Stimulated activated CD4-positive, alpha-beta T cell treated with anti-CD3 and anti-CD28 coated beads, TNF-alpha, amount 100 ng/mL, for 1 hour (primary cell): ENCODE measurements at places on chromosomes 11 and 22.
A peak's percentile ranks its signal among the peaks of the same experiment; 100 is the strongest.

DNA sequence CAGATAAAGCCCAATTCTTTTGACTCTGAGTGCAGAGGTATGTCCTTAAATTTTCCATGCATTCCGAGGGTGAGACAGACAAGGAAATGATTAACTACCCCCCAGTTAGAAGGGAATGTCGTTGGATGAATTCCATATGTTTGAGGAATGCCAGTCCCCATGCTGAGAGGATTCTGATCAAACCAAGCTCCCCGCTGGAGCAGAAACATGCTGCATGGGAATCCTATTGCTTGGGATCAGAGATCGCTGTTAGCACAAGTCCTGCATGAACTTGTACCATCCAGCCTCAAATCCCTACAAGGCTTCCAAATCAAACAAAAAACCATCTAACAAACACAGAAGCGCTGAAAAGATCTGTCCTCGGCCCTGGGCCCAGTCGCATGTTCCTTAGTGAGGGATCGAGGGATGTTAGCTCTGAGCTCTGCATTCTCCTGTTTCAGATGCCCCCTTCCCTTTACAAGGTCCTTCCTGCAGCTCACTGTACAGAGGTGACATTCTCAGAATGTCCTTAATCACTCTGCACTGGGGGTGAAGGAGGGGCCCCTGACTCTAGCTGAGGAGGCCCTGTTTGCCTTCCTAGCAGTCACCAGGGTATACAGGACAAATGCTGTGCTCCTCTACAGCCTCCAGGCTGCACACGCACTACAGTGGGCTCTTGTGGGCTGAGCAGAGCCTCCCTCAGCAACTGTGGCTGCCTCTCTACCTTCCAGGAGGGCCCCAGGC, 353.4 kb downstream of the TENM4 start:
- no peak for DNase-seq

DNA sequence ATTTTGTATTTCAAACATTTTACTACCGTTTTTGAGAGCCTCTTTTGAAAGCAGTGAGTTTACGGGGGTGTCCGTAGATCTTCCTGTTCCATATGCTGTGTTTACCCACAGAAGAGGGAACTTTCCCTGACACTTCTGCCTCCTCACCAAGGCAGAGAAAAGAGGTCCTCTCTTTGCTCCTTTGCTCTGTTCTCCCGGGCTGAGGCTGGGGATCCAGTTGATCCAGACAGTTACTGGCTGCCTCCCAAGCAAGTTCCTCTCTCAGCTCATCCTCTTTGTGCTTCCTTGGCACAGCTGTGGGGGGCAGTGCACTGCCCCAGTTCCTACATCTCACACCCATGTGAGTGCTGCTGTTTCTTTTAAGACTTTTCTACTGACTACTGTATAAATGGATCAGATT, 813.7 kb downstream of the NTM start:
- no peak for DNase-seq

GRCh38 chr11:120316880-120317688, 8.0 kb upstream of the TLCD5 start:
- DNase-seq, result no peak

- DNase-seq, result no peak
Measured at GRCh38 chr11:72738199-72739141, 13.7 kb downstream of the ARAP1 start.

- DNase-seq, result no peak
Measured at GRCh38 chr11:742571-743201, 4.6 kb upstream of the TALDO1 start.

GRCh38 chr11:17256512-17256911, 20.0 kb upstream of the NUCB2 start:
- no peak for DNase-seq

- no peak for DNase-seq
Measured at GRCh38 chr11:26904132-26904531, 89.8 kb upstream of the FIBIN start.

DNA sequence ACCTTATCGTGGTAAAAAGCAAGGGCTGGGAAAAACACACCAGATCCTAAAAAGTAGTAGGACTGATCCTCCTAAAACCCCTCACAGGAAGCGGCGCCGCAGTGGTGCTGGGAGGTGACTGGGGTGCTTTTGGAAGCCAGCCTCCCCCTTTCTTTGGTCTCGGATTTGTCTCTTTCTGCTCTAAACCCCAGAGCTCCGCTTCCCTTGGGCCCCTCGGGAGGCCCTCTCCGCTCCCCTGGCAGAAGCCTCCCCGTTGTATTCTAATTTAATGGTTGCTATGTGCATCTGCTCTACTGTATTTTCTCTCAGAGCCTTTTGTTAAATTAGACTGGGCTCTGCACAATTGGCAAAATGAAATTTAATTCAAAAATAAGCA, 587.7 kb downstream of the OPCML start:
- DNase-seq, result no peak

DNA sequence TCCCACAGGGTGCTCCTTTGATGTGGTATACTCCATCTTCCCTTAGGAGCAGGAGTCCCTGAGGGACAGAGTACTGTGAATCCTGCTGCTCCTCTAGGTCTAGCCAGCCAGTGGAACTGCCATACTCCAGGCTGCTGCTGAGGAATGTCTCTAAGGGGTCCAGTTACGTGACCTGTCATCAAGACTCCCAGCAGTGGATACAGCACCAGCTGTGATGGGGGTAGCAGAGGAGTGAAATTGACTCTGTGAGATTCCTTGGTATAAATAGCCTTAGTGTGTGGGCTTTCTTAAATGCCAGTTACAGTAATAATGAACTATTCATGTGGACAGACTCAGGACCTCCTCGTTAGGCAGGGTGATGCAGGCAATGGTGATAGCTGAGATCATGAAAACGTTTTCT, 140.4 kb upstream of the LUZP2 start:
- DNase-seq, result no peak

- no peak for DNase-seq
Measured at GRCh38 chr11:20102397-20102796, 57.9 kb downstream of the DBX1 start.

DNA sequence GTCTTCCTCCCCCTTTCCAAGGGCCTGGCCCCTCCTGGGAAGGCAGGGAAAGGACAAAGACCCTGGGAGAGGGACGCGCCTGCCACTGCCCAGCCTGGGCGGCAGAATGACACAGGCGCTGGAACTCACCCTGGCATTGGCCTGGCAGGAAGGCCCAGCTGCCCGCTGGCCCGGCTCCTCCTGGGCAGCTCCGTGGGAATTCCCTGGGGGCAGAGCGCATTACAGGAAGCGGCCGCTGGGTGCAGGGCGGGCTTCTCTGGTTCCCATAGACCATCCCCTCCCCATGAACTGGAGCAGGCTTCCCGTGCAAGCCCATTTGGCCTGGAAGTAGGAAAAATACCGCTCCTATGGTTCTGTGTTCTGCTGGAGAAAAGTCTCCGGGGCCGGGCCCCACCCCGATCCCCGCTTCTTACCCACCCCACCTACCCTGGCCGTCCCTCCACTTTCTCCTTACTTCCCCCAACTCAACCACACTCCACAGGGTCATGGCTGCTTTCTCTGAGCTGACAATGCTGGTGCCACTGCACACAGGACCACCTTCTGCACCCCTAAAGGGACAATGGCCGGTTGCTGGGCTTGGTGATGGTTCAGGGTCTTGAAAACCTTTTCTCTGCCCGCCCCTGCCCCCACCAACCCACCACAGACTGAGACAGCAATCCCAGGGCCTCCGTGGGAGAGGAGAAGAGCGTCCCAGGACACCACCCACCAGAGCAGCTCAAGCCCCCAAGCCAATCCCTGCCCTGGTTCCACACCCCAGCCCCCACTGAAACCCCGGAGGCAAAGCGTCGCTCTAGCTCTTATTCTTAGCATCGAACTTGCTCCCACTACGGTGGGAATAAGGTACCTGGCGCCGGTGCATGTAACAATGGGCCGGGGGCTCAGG, 58.9 kb downstream of the LINC01488 start:
- no peak for DNase-seq

DNA sequence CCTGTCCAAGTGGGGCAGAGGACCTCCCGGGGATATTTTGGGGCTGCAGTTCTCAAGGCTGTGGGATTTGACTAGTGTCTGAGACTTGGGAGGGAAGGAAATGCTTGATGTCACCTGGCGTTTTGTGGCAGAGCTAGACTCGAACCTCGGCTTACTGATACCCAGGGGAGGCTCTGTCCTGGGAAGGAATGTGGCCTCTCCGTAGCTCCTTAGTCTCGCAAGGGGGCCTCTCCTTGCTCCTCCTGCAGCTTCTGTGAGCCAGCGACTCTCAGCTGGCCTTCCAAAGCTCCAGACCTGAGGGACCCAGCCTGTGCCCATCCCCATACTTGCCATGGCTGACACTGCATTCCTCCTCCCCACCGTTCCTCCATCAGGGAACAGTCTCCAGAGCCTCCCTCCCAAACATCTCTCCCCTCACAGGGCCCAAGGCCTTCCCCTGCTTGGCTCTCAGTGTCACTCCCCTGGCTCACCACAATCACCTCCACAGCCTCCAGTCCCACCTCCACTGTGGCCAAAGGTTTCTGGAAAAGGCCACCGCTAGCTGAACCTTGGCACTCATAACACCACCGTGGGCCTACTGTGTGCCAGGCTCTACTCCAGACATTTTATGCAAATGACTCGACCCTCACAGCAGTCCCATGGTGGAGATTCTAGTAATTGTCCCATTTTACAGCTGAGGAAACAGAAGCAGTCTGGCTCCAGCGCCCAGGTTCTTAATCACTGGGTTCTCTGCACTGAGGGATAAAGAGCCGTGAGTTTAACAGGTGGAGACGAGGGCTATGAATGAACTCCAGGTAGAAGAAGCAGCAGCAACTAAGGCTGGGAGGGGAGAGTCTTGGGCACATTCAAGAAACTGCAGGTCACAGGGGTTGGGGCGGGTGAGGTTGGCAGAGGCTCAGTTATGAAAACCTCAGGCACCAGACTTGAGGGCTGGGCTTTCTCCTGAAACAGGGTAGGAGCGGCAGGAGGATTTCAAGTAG, 12.1 kb downstream of the P2RY2 start:
- no peak for DNase-seq

DNA sequence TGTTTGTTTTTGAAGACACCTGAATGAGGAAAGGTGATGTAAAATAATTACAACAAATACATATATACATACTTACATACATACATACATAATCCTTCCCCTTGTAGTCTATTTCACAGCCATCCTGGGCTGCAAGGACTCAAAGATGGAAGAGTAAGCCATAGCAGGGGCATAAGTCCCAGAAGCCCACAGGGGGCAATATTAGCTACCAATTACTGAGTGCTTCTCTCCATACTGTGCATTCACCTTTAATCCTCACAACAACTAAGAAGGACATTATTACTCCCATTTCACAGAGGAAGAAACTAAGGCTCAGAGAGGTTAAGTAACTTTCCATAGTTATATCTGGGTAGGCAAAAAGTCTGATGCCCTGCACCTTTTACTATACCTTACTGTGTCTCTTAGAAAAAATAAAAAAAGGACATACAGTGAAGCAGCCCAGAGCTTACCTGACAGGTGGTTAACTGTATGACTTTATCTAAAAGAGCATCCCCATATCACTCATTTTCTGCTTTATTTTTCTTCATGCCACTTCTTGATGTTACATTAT, 2.7 kb downstream of the SERGEF start:
- no peak for DNase-seq

GRCh38 chr11:64246871-64247728, at the start of gene PPP1R14B:
Gene PPP1R14B, minus strand, starts transcription at chr11:64246943. Its CDS starts 270 bp downstream, at chr11:64246673.
- DNase-seq, result peak; percentile 82

DNA sequence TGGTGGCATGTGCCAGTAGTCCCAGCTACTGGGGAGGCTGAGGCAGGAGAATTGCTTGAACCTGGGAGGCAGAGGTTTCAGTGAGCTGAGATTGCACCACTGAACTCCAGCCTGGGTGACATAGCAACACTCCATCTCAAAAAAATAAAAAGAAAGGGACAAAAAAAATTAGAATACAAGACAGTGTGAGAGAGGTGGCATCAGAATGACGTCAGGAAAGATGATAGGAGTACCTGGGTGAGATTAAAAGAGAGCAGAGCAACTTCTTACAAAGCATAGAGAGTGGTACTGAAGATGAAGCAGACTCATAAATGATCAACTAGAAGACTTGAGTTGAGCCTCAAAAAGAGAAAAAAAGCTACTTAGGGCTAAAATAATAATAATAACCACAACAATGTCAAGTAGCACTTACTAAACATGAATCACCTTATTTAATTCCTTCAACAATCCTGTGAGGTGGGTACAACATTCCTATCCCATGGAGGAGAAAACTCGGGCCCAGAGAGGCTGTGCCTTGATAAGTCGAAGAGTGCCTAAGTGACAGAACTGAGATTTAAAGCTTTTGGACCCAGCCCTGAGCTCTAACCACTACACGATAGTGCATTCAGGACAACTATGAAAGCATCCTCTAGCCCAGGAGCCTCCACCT, 5.2 kb upstream of the SLN start:
- no peak for DNase-seq
